ENCODE measurements at places on chromosomes 6 and 20.

- no peak for DNase-seq
Observed at GRCh38 chr6:90460051-90460450, 126.8 kb downstream of the MAP3K7 start.

DNA sequence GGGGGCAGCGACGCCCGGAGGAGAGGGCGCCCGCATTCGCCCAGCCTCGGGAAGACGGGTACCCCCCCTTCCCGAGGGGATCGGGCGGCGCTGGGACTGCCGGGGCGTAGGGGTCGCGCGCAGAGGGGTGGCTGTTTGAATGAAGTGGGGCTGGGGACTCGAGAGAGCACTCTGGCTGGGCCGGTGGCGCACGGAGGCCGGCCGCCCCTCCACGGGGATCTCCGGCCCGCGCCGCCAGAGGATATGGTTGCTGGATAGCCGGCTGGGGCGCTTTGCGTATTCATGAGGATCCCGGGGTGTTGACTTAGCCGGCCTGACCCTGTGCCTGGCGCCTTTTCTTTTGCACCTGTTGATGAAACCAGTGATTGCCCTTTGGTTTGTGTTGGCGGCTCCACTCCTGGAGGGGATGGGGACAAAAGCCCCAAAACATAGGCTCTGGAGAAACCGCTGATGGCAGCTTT is 469 bp downstream of the SYNJ2 start:
- DNase-seq = peak; percentile 19

- no peak for DNase-seq
Observed at GRCh38 chr20:36862857-36863668, 12.9 kb upstream of the TLDC2 start.

GRCh38 chr6:15021074-15021473 is 224.8 kb upstream of the JARID2 start:
- no peak for DNase-seq

GRCh38 chr6:5665173-5665572 is 341.6 kb downstream of the NRN1 start:
- DNase-seq = no peak

All from stimulated activated CD4-positive, alpha-beta T cell treated with anti-CD3 and anti-CD28 coated beads, Interleukin-12 subunit alpha, Interleukin-12 subunit beta, amount 100 ng/mL, for 48 hours (primary cell).